NCI-H446 treated with DMSO at 0.1 percent for 48 hours (cell line): ENCODE measurements at places on chromosomes 16 and 17.

- DNase-seq: no peak
Observed at GRCh38 chr17:72953621-72954020, 138.9 kb downstream of the SLC39A11 start.

DNA sequence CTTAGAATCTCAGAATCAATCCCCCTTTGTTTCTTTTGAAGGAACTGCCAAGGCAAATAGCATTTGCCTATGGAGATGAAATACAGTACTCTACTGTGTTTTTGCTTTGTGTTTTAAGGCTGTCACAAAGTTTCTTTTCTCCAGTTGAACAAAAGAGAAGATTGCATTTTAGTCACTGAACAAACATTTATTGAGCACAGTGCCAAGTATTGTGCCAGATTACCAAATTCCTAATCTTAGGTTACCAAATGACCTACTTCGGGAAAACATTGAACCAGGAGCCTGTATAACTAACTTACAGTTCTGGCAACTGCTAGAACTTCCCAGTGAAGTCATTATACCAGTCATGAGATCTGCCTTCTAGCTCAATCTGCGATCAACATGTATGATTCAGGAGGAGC, 3.0 kb upstream of the UBB start:
- no peak for DNase-seq

DNA sequence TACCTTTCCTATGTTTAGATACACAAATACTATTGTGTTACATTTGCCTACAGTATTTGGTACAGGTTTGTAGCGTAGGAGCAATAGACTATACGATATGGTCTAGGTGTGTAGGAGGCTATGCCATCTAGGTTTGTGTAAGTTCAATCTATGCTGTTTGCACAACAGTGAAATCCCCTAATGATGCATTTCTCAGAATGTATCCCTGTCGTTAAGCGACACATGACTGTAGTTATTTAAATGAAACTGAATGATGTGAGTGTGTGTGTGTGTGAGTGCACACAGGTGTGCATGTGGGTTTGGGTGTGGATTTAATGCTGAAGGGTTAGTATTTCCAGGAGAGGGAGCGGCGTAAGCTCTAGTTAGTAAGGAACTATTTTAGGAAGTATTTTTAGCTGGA, 34.6 kb upstream of the SMIM36 start:
- DNase-seq: no peak

- no peak for DNase-seq
Observed at GRCh38 chr17:51803161-51803560, 355.4 kb downstream of the CA10 start.

- DNase-seq: peak; percentile 28
Observed at GRCh38 chr17:1714980-1715802, 5.0 kb upstream of the TLCD2 start.

GRCh38 chr17:74792586-74793105, 16.5 kb upstream of the NAT9 start:
- DNase-seq: no peak

DNA sequence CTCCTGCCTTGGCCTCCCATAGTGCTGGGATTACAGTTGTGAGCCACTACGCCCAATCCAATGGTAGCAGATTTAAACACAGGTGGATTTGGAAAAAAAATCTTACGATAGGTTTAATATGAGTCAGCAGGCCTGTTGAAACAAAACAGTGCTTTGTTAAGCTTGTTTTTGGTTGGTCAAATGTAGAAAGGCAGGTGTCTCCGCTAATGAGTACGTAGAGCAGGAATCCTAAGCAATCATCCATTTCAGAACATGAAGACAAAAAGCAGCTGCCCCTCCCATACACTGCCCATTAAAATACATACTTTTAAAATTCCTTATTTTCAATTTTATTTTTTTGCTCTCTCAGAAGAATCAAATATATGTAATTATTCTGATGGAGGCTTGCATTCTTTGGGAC, 1.9 kb upstream of the WWOX start:
- no peak for DNase-seq

- no peak for DNase-seq
Observed at GRCh38 chr16:58393138-58393504, 850 bp downstream of the GINS3 start.

DNA sequence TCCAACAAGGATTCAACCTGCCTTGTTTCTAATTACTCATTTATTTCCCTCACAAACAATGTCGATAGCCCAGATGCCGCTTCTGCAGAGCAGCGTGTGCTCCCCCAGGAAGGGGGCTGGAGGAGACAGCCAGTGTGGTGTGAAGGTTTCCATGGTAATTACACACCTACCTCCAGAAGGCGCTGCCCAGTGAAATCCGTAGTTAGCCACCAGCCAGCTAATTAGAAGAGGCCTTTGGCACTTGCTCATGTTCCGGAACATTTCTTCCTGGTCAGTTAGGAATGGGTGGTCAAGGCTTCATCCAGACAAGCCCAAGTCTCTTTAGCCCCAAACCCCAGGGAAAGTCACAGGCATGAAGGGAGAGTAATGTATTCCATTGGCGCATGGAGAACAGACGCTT, 342.5 kb upstream of the C16orf82 start:
- no peak for DNase-seq

- DNase-seq: no peak
Observed at GRCh38 chr17:57537524-57538410, 207.3 kb downstream of the CCDC182 start.

- DNase-seq: peak; percentile 2
Observed at GRCh38 chr17:41492771-41493170, 3.1 kb upstream of the KRT36 start.

DNA sequence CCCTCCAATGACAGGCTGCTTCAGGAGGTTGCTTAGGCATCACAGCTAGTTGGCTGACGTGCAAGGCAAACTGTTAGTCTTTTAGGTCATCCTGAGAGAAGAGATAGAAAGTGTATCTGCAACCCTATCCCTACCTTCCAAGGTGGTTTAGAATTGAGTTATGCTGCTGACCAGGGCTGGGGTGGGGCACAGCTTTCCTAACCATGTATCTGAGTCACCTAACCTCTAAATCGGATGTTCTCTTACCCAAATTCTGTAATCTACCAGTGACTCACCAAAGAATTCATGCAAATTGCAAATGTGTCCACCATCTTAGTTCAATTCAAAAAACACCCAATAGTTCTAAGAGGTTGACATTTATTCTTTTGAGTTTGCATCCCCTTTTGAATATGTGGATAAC, 107.2 kb upstream of the DYNLRB2 start:
- no peak for DNase-seq

- DNase-seq: no peak
Observed at GRCh38 chr16:275041-275641, 603 bp downstream of the RGS11 start.

GRCh38 chr17:412211-413015, 59.8 kb upstream of the RPH3AL start:
- DNase-seq: peak; percentile 35
